ENCODE measurements at places on chromosomes 3 and 15. TPM values are rescaled to one million over a fixed set of nuclear protein-coding genes. Genes with fewer than 3 reads are reported as not detected.

CCDC33 gene
- total RNA-seq, result not detected

PHC3 gene
- total RNA-seq, result 173 TPM

DPPA4 gene
- not detected for total RNA-seq

MYRIP gene
- not detected for total RNA-seq

ROPN1B gene
- not detected for total RNA-seq

NXPE3 gene
- total RNA-seq, result 35.7 TPM

CCR3 gene
- 0.29 TPM for total RNA-seq

TMEM40 gene
- not detected for total RNA-seq

ITIH3 gene
- not detected for total RNA-seq

NFKBIZ gene
- total RNA-seq, result 75.9 TPM

WDR72 gene
- not detected for total RNA-seq

KIF7 gene
- not detected for total RNA-seq

ATP13A5 gene
- total RNA-seq, result not detected

All from CD4-positive, alpha-beta memory T cell (primary cell).